Urinary bladder (tissue), 4 donors: ENCODE measurements at places on chromosomes 2 and 18.
A peak's percentile ranks its signal among the peaks of the same experiment; 100 is the strongest.

GRCh38 chr2:63642946-63643345, 54.2 kb downstream of the MDH1 start:
- DNase-seq: no peak

DNA sequence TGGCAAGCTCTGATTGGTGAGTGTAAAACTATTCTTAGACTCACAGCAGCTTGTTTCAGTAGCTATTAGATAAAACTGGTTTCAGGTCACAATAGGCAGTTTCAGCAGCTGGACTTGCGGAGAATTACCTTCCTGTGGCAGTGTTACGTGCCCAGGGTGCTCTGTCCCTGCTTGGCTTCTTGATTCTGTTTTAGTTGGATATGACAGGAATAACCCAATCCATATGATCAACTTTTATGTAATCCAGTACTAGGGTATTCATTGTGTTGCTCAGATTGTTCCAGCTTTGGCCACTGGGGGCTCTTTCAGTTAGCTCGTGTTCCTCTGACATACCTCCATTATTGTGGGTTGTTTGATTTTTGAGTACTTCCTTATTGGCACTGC, 43.1 kb downstream of the INPP4A start:
- no peak for DNase-seq

GRCh38 chr2:1837022-1837421, 92.7 kb upstream of the PXDN start:
- DNase-seq: no peak

DNA sequence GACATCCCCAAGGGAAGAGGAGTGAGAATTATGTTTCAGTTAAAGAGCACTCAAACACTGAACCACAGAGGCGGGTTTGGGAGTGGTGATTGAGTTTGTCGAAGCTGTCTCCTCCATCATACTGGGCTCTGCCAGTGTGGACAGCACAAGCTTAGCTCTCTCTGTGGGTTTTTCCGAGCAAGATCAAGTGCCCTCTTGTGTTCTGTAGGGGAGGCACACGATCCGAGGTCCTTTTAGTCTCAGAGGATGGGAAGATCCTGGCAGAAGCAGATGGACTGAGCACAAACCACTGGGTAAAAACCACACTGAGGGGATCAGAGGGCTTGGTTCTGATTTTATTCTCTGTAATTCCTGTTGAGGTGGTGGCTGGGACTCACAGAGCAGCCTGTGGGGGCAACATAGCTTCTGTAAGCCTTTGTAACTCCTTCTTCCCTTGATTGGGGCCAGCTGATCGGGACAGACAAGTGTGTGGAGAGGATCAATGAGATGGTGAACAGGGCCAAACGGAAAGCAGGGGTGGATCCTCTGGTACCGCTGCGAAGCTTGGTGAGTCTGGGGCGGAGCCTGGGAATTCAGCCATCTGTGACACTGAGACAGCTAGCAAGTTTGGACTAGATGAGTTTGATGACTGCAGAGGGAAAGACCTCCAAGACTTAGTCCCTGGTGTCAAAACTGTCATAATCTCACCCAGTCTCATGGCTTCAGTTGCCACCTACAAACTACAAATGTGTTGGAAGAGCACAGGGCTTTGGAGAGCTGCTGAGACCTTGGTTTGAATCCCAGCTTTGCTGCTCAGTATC, 2.0 kb downstream of the NAGK start:
- no peak for DNase-seq

GRCh38 chr2:239522002-239522739, 121.4 kb upstream of the HDAC4 start:
- no peak for DNase-seq

- no peak for DNase-seq
Measured at GRCh38 chr2:44839771-44840502, 101.6 kb upstream of the SIX3 start.

- DNase-seq: no peak
Measured at GRCh38 chr2:144516411-144516980, 3.4 kb downstream of the ZEB2 start.

DNA sequence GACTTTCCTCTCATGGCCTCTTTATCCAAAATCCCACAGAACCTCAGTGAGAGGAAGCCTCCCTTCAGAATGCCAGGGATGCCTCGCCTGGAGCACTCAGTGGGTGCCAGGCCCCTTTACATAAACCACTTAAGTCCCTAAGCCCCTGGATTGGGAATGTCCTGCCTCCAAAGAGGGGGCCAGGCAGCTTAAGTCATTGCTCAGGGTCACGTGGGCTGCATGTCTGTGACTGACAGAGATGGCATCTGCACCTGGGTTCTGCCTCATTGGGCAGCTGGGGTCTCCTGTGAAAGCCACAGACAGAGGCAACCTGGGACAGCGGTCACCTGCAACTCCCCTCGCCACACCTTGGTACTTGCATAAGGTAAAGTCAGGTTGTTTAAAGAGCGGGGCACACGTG, 93.5 kb downstream of the MYT1L start:
- DNase-seq: no peak

GRCh38 chr18:69397096-69397495, 3.6 kb upstream of the DOK6 start:
- no peak for DNase-seq

DNA sequence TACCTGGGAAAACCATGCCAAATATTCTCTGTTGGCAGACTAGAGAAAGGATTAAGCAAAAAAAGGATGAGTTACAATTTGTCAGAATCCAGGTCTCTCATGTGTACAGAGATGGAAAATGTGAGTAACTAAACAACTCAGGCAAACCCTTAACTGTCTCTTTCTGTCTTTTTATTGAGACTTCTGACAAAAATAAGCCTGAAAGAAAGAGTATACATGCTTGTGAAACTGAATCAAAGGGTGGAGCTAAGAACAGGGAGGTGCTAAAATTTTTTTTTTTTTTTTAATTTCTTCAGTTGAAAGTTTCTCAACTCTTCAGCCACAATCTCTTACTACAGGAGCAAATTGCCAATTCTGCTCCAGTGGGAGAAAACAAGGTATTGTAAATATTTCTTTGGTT, at the start of gene SERPINB10:
Gene SERPINB10 (plus strand): TSS at position 295 of the 400 bp plus-strand sequence. CDS start 7,553 bp downstream, outside the sequence.
- no peak for DNase-seq

GRCh38 chr18:61398961-61399705, 65.9 kb downstream of the CDH20 start:
- peak; percentile 0 for DNase-seq

DNA sequence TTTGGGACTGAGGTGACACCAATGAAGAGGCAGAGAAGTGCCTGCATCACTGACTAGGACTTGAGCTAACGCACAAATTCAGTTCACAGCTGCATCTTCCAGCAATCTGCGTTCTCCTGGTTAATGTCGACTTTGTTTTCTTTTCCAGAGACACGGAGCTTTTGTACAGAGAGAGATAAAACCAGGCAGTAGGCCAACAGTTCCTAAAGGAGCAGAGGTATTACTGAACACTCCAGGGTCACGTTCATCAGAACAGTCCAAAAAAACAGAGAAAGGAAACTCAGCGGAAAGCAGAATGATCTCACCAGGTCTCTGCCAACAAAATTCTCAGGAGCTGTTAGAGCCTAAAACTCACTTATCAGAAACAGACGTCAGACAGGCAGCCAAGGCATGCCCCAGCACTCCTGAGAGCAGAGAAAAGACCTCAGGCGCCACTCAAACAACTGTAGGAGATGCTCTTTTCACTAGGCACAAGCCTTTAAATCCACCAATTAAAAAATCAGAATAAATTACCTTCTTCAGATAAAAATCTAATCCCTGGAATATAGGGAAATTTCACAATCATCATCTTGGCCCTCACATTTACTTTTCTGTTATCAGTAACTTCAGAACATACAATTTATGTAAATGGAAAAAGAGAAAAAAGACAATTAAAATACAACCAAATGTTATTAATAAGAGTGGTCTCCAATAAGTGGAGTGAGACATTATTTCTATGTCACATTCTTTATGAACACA, 95.9 kb upstream of the SPTBN1 start:
- DNase-seq: peak; percentile 72

DNA sequence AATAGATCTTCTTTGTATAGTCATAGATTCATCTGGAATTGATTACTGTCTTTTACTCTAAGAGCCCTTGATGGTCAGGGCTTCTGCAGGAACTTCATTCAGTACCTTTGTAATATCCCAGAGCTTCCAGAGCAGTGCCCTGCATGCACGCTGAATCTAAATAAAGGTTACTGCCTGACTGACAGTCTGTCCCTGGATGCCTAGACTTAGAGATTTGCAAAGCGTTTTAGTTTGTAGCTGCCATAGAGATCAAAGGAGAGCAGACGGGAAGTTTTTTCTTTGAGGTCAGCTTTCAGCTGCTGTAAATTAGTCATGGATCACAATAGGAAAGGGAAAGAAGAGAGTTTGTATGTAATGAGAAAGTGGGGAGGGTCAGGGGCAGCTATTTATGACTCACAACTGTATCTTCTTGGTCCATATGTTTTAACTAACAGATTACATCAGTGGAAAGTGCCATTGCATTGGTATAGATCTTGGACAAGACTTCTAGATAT, 45.2 kb upstream of the NYAP2 start:
- no peak for DNase-seq

DNA sequence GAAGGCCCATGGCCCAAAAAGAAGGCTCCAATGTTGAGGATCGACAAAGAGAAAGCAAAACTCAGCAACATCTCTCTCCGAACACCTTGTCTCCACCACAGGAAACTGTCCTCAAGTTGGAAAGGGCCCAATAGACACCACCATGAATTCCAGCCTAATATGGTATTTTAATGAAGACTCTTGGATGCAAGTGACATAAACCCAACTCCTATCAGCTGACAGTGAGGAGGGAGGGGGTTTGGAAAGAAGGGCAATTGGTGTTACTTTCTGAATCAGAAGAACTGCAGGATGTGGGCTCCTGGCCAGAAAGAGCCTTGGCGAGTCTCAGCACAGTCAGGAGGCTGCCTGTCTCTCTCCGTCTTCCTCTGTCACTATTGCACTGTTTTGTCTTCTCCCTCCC, 40.3 kb upstream of the SIGLEC15 start:
- no peak for DNase-seq

DNA sequence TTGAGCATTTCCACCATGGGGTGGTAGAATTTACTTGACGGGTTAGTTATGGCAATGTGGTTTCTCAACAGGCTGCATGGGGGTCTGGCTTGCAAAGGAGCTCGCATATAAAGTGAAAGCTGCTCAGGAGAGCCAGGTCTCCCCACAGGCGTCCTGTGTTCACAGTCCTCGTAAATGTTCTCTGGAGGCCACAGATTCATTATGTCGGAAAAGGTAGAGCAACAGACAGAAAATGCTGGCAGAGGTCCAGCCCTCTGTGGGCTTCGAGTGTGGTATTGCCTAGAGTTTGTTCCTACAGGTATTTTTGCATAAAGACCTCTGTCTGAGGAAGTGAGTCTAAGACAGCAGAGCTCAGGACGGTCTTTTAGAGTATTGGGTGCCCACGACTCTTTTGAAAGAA, 96.4 kb downstream of the CDCA7 start:
- no peak for DNase-seq

DNA sequence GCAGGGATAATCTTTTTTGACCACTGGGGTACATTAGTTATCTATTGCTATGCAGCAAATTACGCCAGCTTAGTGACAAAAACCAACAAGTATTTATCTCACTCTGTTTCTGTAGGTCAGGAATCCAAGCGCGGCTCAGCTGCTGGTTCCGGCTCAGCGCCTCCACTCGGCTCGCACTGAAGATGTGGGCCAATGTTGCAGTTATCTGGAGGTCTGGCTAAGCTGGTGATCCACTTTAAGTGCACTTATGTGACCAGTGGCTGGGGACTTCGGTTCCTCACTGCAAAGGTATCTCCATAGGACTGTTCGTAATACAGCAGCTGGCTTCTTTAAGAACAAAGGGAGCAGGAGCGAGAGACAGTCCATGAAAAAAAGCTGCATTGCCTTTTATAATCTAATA, 591.9 kb downstream of the TMEM182 start:
- DNase-seq: no peak

GRCh38 chr18:50790948-50791347, 28.9 kb downstream of the MRO start:
- no peak for DNase-seq

GRCh38 chr2:1546023-1546591, 132.8 kb downstream of the TPO start:
- DNase-seq: no peak

GRCh38 chr18:57094175-57094574, 52.7 kb upstream of the BOD1L2 start:
- no peak for DNase-seq

GRCh38 chr2:185947722-185948121, 209.1 kb downstream of the FSIP2 start:
- no peak for DNase-seq

DNA sequence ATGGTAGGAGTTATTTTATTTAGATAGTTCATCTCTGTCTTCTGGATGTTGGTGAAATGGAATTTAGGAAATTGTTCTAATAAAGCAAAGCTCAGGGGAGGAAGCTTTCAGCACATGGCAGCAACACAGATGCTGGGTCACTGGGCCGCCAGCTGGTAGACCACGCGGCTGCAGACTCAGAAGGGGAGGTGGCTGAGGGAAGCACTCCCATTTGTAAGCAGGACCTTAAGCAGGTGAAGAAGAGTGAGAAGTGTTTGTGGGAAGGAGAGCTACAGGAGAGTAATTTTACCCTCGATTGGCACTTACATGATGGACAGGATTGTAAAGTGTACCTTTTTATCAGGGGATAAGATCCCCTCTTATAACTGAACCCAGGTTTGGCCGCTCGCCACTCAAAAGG, 24.4 kb downstream of the NMS start:
- DNase-seq: no peak

DNA sequence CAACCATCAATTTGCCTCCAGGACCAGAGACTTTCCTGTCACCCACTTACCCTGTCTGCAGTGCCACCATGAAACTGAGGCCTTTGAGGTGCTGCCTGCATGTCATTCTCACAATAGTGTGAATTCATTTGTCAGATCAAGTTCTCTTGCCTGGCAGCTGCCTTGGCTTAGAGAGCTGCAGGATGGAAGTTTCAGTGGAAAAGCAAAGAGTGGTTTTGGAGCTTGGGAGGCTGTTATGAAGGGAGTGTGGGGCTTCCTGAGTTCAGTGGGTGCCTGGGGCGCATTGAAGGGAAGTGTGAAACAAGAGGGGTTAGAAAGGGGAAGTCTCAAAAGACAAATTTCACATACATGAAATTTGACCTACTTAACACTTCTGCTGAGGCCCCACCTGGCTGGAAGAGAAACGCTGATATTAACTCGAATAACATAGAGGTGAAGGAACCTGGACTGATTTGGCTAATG, 7.9 kb upstream of the LBH start:
- no peak for DNase-seq

GRCh38 chr2:64402876-64403275, 51.1 kb upstream of the LGALSL start:
- no peak for DNase-seq

- no peak for DNase-seq
Measured at GRCh38 chr2:174618179-174618578, 20.6 kb upstream of the WIPF1 start.

DNA sequence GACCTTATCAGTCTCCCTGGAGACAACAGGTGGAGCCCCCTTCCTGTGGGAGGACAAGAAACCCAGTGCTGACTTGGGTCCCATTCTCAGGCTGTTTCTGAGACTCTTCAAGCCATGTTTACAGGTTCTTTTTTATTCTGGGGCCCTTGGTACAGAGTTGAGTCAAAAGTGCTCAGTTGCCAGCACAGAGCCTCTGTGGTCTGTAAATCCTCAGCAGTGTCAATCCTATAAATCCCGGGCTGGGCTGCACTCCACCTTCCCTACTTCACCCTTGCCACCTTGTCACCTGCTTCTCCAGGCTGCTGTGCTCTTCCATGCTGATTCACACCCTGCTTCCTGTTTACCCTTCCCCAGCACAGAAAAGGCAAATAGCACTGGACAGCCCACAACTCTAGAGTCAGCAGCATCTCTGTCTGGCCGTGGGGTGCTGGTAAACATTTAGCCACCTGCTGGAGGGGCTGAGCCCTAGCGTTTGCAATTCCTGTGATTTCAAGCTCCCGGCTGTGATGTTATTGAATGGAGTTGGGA, 74.7 kb downstream of the TNFRSF11A start:
- DNase-seq: no peak

- DNase-seq: no peak
Measured at GRCh38 chr18:11520536-11520935, 88.9 kb upstream of the SLC35G4 start.
